ENCODE measurements at places on chromosomes 5 and 9.
A peak's percentile ranks its signal among the peaks of the same experiment; 100 is the strongest.

- DNase-seq: peak; percentile 13
Measured at GRCh38 chr9:84315278-84315877, 25.2 kb downstream of the SLC28A3 start.

DNA sequence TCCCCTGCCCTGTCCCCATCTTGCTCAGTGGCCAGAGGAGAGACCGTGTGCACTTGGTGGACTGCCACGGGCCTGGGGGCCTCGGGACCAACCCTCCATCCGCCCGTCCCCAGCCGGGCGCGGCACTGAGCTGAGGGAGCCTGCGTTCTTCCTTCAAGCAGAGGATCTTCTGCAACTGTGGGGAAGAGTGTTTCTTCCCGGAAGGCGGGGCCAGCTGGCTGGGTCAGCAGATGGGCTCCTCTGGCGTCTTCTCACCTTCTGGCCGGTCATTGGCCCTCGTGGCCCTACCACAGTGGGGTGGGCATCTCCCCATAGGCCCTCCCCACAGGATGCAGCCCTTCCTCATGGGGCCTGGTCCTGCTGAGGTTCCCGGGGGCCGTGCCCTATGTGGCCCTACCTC, 17.4 kb downstream of the RXRA start:
- no peak for DNase-seq

DNA sequence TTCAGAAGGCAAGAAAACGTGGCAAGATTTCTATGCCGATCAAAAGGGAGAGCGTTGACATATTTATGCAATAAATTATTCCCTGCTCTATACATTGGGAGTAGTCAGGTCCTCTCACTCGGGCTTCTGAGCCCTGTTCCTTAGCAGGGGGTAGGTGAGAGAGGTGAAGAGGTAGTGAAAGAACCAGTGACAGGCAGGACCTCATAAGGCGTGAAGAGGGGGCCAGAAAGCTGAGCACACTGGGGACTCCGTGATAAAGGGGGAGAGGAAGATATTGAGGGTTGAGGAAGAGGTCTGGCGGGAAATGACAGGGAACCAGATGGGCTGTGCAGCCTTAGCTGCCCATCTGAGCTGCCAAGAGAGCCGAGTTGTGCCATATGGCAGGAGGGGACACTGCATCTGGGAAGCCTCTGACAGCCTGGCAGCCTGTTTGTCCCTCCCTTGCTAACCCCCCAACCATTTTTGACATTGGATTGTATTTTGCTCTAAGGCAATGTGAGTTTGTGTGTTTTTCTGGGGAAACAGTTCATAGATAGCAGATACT, 782 bp upstream of the CDC20B start:
- DNase-seq: no peak

- DNase-seq: no peak
Measured at GRCh38 chr9:20309124-20309523, 313.2 kb downstream of the MLLT3 start.

- no peak for DNase-seq
Measured at GRCh38 chr5:58499941-58500340, 8.7 kb downstream of the GAPT start.

DNA sequence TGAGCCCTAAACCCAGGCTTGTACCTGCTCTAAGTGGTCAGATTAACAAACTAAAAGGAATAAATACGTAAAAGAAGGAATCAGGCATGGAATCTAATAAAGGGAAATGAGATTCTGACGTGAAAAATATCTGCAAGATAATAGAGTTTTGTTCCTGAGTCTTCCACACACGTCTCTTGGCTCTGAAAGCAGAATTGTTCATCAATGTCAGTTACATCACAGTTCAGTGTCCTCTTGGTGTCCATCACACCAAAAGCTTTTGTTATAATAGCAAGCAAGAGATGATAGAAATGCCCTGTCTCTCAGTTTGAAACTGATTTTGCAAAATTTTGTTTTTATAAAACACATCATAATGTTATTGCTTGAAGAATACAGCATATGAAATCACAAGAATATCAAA, 34.7 kb upstream of the NMUR2 start:
- no peak for DNase-seq

DNA sequence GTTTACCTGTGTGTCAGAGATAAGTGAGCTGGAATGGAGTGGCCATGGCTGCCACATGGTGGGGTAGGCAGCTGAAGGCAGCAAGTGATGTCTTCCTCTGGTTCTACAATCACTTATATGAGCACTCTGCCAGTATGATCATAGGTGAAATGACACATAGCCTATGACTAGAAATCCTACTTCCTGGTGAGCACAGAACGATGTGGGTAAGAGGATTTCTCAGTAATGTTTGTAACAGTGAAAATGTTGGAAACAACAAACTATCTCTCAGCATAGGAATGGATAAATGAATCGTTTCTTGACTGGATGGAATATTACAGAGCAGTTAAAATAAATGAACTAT, 187.0 kb upstream of the S1PR3 start:
- DNase-seq: no peak

DNA sequence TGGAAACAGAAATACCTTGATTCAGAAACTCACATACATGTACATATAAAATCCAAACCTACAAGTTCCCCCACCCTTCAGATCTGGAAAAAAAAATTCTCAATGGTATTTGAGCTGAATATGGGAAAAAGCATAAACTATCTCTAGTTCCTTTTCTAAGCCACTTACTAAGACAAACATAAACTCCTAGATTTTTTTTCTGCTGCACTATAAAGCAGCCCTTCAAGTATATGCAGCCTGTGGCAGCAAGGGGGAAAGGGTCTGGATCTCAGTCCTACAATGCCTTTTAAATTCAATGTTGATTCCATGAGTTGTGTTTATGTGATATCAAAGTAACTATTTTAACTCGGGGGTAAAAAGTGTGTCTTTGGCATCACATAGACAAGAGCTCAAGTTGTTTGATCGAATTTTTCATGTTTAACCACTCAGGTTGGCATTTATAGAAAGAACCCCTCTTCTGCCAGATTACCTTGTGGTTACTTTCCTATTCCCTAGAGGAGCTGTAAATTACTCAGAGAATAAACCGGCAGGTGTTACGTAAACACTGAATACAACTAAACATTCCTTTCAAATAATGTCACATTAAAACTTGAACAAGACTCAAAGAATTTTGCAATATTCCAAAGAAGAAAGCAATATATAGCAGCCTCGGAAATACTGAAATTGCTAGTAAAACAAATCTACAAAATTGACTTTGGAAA, 91.8 kb upstream of the FER start:
- DNase-seq: no peak

- DNase-seq: no peak
Measured at GRCh38 chr5:143596824-143597223, 193.3 kb upstream of the NR3C1 start.

GRCh38 chr5:89313804-89314588, 431.0 kb upstream of the MEF2C start:
- no peak for DNase-seq

GRCh38 chr9:112009656-112010055, 113.0 kb downstream of the UGCG start:
- DNase-seq: no peak

GRCh38 chr9:127463382-127463781, 12.1 kb downstream of the LRSAM1 start:
- no peak for DNase-seq

GRCh38 chr9:37859043-37859442, 44.9 kb downstream of the SLC25A51 start:
- no peak for DNase-seq

- DNase-seq: no peak
Measured at GRCh38 chr5:142795251-142795650, 25.1 kb downstream of the ARHGAP26 start.

GRCh38 chr5:150700246-150700593, 642 bp downstream of the RBM22 start:
- DNase-seq: no peak

GRCh38 chr5:131254741-131255140, 9.1 kb upstream of the CDC42SE2 start:
- DNase-seq: no peak

DNA sequence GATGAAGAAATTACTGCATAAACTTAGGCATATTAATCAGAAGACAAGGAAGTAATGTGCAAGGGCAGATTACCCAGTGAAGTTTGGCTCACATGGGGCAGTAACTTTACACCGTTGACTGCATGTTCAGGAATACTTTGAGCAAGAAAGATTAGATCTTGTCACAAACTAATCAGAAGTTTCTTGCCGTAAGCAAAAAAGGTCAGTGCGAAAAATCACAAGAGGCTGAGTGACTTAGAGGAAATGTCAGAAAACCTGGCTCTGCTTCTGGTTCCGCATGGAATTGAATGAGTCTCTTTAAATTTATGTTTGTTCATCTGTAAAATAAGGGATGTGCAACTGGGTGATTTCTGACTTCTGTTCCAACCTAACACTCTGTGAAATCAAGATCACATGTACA, 64.4 kb downstream of the PARP8 start:
- no peak for DNase-seq

DNA sequence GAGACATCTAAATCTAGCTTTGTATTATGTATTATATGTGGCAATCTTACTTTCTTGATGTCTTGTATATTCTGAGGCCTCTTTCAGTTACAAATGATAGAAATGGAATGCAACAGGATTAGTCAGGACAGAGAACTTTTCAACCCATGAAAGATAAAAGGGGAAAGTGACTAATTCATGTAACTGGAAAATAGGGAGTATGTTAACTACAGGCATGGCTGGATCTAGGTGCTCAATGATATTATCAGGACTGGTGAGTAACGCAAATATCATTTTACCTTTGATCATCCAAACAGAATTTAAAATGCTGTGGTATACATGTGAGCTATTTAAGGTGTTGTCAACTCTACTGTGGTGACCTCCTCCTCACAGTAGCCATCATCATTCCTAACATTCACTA, 215.7 kb upstream of the GLRA1 start:
- no peak for DNase-seq

DNA sequence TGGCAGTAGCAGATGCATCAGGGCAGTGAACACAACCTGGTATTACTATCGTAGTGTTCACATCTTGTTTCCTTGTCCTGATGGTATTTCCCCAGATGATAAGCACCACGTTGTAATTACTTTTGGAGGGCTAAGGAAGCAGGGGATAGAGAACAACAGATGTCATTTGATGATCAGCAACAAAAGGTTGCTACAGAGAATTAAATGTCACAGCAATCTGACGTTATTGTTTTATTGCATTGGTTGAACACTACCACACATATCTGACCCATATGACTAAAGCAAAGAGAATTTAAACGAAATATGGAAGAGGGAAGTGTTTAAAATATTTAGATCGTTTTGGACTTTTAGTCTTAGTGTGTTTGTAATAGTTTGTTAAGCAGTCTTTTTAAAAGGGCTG, 408.3 kb downstream of the SH3GL2 start:
- DNase-seq: no peak

DNA sequence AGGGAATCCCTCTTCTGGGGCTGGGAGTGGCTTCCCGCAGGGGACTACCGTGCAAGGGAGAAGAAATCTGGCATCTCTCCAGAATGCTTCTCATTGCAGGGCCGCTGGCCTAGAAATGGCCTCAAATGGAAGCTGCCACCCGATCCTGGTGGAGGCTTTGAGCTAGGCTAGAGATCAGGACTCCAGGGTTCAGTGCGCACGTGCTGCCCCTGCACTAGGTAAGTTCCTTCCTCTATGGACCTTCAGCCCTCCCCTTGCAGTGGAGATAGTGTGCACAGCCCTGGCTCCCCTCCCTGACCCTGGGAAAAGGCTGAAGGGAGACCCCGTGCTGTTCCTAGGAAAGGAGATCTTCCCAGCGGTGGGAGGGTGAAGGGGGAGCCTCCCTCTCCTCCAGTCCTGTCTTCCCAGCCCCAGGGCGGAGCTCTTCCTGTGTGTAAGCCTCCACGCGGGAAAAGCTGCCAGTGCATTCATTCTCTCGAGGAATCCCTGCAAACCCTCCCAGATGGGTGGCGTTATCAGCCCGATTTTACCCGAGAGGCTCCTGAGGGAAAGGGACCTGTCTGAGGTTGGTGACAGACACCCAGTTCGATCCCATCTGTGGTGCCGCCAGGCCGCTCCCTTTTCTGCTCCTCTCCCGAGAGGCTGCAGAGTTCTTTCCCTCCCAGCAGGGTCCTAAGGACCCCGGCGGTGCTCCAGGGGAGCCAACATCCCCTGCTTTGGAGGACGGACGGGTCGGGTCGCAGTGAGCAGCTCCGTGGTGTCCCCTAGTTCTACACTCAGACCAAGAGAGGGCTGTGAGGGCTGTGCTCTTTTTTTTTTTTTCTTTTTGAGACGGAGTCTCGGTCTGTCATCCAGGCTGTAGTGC, 1.4 kb upstream of the CERCAM start:
- no peak for DNase-seq

DNA sequence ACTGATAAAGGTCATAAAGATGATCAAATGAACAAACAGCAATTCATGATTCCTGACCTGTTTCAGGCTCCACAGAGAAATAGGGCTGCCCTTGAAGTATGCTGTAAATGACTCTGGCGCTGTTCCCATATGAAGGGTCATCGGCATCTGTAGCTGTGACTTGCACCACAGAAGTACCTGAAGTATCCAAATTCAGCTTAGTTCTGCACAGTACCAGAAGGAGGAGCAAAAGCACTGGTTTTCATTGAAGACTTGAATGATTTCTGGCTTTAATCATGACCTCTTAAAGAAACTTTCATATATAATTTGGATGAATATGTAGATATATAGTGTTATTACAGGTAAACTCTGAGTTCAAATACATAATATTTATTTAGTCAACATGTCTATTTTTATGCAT, 109.1 kb downstream of the CDH10 start:
- DNase-seq: no peak

- DNase-seq: no peak
Measured at GRCh38 chr9:136576269-136576626, 30.4 kb upstream of the NOTCH1 start.

DNA sequence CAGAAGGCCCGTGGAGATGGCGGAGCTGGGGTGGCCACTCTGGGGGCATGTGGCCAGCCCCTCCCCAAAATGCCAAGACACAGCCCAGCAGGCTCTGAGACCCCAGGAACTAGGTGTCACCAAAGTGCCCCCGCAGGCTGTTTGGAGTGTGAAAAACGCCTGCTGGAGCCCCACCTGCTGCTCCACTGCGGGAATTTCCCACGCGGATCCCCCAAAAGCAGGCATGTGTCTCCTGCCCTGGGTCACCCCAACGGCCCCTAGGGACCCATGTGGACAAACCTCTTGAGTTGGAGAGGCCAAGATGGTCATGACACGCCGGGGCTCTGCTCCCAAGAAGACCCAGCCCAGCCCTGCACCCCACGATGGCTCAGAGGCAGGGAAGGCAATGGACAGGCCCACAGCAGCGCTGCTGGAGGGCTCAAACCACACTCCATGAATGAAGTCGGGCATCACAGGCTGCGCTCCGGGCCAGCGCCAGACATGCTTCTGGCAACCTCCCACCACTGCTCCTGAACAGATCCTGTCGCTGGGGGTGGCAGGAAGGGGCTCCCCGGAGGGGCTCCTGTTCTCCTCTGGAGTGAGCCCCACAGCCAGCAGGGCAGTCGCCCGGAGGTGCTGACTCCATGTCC, 15.3 kb downstream of the NOTCH1 start:
- no peak for DNase-seq

DNA sequence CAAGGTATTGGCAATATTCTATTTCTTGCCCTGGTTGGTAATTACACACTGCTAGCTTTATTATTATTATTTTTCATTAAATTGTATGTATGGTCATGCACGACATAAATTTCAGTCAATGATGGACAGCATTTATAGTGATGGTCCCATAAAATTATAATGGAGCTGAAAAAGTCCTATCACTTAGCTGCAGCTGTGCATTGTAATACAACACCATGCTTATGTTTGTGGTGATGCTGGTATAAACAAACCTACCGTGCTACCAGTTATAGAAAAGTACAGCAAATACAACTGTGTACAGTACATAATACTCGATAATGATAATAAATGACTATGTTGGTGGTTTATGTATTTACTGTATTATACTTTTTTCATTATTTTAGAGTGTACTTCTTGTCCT, 65.5 kb downstream of the NR3C1 start:
- DNase-seq: no peak

- no peak for DNase-seq
Measured at GRCh38 chr9:69981686-69982445, 61.8 kb upstream of the MAMDC2 start.
